ENCODE measurements at places on chromosomes 6 and 20.

DNA sequence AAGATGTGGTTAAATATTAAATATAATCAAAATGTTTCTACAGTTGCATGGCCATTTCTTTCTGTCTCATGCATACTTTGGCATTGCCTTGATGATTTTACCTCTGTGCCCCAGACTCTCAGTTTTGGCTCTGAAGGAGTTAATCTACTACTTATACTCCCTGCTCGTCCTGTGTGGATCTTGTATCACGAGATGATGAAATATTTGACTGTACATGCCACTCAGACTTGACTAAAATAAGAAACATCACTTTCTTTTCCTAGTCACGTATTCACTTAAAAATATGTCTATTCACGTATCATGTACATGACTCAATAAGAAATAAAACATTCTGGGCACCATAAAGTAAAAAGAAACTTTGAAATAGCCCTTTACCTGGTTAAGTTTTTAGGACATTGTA lies 397.7 kb downstream of the RFPL4B start:
- no peak for DNase-seq

DNA sequence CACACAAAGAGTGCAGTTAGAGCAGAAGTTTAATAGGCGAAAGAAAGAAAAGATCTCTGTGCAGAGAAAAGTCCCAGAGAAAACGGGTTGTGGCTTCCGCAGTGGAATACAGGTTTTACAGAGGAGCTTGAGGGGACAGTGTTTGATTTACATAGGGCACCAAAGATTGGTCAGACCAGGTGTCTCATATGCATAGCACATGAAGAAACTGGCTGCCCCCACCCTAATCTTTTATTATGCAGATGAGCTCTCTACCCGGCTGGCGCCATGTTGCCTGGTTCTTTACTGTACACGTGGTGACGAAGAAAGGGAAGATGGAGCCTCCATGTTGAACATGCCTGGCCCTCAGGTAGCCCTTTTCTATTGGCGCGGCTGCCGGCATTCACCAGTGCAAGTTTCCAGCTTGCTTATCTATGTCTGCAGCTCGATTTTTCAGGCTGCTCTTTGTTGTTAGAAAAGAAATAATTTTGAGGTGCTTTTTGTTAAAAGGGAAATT lies 47.4 kb downstream of the SLC35B3 start:
- DNase-seq = no peak

DNA sequence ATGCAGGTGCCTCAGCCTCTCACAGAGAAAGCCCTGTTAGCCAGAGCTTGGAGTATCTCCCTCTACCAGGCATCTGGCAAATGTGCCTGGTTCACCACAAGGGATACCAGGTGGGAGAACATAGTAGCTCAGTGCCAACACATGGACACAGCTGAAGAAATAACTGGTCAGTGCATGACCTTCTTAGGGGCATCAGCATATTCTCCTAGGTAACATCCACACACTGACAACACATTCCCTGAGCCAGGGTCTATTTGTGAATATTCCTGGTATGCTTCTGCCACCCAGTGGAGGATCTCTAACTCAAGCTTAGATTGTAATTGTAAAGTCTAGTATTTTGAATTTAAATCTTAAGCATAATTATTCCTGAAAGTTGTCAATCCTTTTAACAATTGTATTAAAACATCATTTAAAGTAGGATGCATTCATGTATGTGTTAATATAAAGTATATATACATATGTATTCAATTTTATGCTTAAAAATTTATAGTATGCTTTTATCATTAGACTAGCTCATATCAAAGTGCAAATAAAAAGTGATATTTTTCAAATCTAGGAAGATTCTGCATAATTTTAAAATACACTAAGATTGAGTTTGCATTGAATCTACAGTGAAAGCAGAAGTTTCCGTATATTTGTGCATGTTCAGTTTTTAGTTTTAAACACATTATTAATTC lies 45.3 kb upstream of the COL21A1 start:
- no peak for DNase-seq

- no peak for DNase-seq
These were observed 123.1 kb downstream of the RNGTT start for GRCh38 chr6:88840289-88840688.

DNA sequence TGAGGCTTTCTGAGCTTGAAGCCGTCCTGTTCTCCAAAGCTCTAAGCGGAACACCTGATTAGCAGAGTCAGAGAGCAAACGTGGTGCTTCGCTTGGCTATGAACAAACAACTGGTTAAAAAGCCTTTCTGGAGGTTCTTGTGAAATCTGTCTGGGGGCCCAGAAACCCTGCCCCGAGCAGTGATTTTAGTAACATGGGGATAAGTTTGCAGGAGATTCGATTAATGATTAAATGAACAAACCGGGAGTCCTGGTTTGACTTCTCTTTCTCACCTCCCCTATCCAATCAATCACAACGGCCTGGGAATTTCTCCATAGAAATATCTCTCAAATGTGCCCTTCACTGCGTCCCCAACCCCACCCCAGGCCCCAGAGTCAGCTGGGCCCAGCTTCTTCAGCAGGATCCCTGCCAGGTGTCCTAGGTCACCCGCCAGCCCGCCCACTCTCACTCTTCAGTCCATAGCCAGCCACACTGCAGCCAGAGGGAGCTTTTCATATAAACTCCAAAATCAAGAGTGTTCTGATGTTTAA lies 43.6 kb downstream of the ZDHHC14 start:
- no peak for DNase-seq

- DNase-seq = no peak
These were observed 5.9 kb downstream of the RNASET2 start for GRCh38 chr6:166950443-166950821.
